WTC11 (cell line): ENCODE measurements at places on chromosomes 4 and X. TPM values are rescaled to one million over a fixed set of nuclear protein-coding genes. Genes with fewer than 3 reads are reported as not detected.

DNA sequence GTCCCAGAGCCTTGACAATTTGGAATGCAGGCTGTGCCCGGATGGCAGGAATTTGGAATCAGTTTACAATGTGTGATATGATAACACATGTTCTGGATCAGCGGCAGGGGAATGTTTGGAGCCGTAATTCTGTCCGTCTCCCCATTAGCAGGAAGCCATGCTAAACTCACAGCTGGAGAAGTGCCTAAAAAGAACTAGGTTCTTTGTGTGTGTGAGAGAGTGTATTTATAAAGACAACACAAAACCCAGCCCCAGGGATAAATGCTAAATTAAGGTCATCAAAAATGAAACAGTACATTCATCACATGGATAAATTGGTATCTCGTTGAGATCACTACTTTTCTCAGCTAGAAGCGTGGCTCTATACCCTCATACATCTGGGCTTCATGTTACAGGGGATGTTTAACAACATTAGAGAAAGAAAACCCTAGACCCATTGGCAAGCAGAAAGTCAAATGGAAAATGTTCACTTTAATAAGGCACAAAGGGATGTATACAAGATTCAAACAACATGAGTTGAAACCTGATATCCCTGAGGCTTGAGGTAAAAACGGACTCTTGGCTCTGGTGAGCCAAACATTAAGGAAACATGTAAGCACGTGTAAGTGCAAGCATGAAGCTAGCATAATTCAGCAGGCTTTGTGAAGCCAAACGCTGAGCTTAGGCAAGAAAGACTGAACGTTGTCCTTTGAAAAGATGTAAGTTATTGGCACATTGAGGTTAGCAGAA, 18.0 kb upstream of the TMEM131L start:
- DNase-seq, result no peak

- DNase-seq, result peak; percentile 21
Measured at GRCh38 chr4:183012879-183013729, 86.0 kb upstream of the WWC2 start.

- no peak for DNase-seq
Measured at GRCh38 chrX:30364229-30364628, 55.0 kb upstream of the NR0B1 start.

- DNase-seq, result no peak
Measured at GRCh38 chr4:158161551-158162354, 11.1 kb downstream of the GASK1B start.

DNA sequence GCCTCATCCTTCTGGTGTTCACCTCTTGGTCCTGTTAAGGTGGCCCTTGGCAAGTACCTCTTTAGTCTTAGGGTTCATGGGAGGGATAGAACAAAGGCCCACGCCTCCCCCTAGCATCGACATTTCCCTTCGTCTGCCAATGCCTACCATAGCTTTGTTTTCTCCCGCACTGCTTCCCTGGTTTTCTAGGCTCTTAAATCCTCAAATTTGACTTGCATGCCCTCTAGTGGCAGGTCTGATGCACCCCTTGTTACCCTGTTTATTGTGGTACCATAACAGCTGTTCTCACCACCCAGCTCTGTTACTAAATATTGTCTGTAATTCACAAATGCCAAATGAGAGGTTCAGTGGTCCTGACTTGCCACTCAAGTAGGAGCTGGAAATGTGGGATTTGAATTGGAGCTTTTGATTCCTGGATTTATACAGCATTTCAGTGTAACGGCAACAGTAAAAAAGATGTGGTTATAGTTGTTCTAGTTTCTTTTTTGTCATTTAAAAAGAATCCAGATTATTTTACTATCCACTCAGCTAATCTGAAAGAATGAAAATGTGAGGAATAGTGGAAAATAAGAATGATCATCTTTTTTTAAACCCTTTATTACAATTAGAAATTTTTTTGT, 100.1 kb downstream of the REPS2 start:
- DNase-seq, result peak; percentile 59

The CCDC110 gene
- 2.1 to 2.9 TPM (median 2.2 TPM) in 3 replicates for total RNA-seq
